ENCODE measurements at places on chromosomes 2 and 18.

DNA sequence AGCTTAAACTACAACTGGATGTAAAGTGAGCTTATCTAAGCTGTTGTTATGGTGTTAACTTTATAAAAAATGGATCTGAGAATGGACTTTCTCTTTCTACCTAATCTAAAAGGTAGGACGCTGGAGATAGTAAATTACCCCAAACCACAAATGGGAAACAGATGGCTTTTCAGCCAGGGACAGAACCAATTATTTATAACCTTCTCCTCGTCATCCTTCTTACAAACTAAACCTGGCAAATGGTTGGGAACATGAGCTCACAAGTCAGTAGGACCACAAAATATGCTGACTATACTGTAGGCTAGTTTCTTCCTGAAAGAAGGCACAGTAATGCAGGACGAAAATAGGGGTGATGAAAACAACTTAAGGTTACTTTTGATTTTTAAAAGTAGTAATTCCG, 32.7 kb upstream of the ZDBF2 start:
- DNase-seq = no peak

DNA sequence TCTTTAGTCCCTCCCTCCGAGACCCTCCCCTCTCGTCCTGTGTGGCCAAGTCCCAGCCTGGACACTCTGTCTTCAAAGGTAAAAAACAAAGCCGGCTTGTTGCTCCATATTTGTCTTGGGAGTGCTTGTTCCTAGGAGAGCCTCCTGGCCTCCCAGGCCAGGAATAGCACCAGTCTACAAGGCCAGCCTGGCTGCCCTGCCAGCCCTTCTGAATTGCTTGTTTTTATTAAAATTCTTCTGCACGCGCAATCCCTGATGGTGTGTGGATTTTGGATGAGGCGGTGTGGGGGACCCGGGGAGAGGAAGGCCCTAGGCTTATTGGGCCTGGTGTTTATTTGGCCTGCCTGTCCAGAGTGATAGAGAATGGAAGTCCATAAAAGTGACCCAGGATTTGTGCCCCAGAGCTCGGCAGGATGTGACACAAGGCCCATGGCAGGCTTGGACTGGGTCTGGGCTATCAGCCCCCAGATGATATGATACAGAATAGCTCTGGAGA, 297.3 kb downstream of the CYP26B1 start:
- no peak for DNase-seq

GRCh38 chr2:68172990-68173700, 15.5 kb downstream of the PNO1 start:
- DNase-seq = no peak

DNA sequence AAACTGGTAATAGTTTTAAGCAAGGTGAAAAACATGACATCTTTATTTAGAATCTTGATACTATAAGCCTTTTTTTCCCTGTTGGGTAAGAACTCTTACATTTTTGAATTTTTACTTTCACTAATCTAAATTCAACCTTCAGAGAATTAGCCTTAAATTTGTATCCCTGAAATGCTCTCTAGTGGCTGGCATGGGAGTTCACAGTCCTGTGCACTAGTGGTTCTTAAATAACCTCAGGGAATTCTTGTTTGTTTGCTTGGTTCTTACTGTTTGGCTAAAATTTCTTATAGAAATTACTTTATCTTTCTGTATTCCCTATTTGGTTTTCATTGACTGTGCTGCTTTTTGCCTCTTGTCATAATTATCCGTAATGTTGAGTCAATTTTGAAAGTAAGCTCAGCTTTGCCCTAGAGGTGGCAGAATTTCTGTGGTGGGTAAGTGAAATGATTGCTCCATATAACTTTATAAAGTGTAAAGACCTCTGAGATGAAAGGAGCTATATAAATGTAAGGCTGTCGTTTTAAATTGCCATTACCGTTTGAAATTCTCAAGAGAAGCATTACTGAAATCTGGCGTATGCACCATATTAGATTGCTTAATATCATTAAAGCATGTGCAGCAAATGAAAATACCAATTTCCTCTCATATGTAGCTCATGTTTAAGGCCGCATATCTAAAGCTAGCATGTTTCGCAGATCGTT, 391.3 kb upstream of the FIGN start:
- no peak for DNase-seq

- no peak for DNase-seq
Observed at GRCh38 chr2:120904379-120904778, 168.7 kb downstream of the GLI2 start.

Data from stimulated activated CD8-positive, alpha-beta memory T cell treated with anti-CD3 and anti-CD28 coated beads, Interleukin-7, amount 100 ng/mL, for 48 hours (primary cell).